Skin of body (tissue), 3 donors: ENCODE measurements at places on chromosomes 5 and 9. TPM values are rescaled to one million over a fixed set of nuclear protein-coding genes. Genes with fewer than 3 reads are reported as not detected.

DNA sequence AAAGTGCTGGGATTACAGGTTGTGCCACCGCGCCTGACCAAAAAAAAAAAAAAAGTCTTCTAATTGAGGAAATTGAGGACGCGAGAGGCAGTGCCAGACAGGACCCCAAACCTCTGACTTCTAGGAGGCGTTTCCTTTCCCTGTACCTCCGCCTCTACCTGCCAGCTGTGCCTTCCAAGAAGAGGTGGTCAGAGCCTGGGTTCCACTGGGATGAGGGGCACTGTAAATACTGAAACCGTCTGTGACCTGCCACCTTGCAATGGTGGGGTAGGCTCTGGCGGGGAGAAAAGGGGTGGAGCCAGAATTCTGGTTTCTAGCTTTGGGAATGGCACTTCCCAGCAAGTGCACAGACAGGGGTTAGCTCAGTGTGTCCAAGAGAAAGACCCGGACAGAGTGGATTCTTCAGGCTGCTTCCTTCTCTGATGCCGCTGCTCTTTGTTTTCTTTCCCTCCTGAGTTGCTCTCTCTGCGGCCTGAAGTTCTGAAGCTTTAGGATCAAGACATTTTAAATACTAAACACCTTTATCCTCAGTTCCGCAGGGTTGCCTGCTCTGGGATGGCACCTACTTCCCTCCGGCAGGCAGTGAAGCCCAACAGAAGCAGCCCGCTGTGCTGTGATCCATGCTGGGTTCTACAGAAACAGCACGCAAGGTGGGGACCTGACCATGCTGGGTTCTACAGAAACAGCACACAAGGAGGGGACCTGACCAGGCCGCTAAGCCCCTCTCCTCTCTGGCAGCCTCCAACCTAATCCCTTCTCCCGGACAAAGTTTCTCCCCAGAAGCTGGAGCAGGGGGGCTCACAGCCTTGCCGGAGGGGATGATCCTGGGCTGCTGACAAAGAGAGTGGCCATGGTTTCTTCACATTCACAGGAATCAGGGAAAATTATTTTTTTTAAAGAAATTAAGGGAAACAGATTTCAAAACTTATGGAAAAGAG, 65.2 kb downstream of the OTULIN start:
- no peak for DNase-seq

DNA sequence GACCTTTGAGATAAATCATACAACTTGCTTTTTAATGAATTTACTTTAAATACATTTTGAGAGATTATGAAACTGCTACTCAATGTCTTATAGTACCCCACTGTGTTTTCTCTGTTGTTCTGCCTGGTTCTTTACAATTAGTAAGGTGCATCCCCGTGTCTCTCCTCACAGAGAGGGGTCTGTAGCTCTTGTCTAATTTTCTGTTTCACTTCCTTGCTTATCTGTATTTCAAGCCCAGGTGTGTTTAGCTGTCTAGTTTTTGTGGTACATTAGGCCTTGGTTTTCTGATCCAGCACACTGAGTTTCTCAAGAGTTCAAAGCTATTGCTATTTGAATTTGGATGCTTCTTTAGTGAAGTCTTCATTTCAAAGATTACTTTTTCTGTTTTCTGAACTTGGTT, 105.1 kb downstream of the MAST4 start:
- DNase-seq: no peak

DNA sequence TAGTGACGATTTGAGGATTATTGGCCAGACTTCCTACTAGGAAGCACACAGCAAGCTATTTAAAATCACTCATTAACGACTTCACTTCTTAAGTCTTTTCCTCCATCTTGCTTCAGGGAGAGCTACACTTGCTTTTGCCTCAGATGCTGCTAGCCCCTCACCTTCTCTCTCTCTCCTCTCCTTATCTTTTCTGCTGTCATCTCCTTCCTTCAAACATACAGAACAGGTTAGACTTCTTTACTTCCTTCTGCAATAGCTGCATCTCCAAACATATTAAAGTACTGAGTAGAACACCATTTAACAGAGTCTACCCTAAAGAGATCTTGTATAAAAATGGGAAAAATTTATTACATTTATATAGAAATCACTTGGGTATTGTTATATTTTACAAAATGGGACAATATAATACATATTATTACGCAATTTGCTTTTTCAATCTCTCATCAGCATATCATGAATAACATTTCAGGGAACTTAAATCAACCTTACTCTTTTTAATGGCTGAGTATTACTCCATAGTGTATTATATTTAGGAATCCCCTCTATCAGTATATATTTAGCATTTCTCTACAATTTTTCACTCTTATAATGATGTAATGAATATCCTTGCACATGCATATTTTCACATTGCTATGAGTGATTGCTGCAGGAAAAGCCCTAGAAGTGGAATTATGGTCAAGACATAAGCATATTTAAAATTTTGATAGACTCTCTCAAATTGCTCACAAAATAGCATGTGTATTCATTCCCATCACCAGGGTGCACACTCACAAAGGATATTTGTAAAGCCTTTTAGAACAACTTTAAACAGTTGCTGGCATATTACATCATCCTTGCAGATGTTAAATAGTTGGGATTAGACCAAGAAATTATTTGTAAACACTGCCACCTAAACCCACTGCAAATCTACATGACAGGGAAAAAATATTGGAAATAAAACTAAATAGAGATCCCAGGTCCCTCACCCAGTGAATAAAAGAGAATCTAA, 164.5 kb upstream of the NFIB start:
- peak; percentile 17 for DNase-seq

- DNase-seq: no peak
These were observed 97.6 kb downstream of the PAX5 start for GRCh38 chr9:36936498-36936831.

- no peak for DNase-seq
These were observed 85.0 kb downstream of the SGCD start for GRCh38 chr5:156411957-156412356.

GRCh38 chr9:24036459-24036858, 210.4 kb upstream of the ELAVL2 start:
- no peak for DNase-seq

- no peak for DNase-seq
These were observed 6.1 kb upstream of the PANK3 start for GRCh38 chr5:168585119-168585856.

DNAH5 gene
- total RNA-seq: 0.20 TPM

DNAJC18 gene
- total RNA-seq: 6.6 TPM

- DNase-seq: no peak
These were observed 5.2 kb downstream of the FCHSD1 start for GRCh38 chr5:141646026-141646425.

ACOT12 gene
- 0.10 TPM for total RNA-seq

RPL12 gene
- 988 TPM for total RNA-seq

- no peak for DNase-seq
These were observed 11.2 kb downstream of the RICTOR start for GRCh38 chr5:39063037-39063436.

GRCh38 chr5:84438456-84438855, 53.8 kb upstream of the EDIL3 start:
- no peak for DNase-seq

- DNase-seq: no peak
These were observed 100.9 kb upstream of the MSX2 start for GRCh38 chr5:174623433-174624019.

GRCh38 chr9:79213417-79214125, 358.2 kb upstream of the TLE4 start:
- no peak for DNase-seq

DNA sequence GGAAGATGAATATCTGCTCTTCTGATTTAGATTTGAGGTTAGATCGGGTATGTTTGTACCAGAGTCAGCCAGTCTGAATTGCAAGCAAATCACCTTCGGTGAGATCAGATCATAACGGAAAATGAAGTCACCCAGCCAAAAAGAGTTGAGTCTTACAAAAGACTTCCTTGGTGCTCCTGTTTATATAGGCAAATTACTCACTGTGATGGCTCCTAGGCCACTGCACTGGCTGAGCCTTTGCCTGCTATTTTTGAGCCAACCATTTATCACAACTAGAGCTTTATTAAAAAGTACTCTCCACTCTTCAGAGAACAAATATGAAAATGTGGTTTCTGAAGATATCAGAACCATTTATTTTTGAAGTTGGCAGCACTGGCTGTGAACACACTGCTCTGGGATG, 277.7 kb upstream of the PCSK5 start:
- no peak for DNase-seq
